ENCODE measurements at places on chromosomes 12 and 14. TPM values are rescaled to one million over a fixed set of nuclear protein-coding genes. Genes with fewer than 3 reads are reported as not detected.

OR6C70 gene
- total RNA-seq, result not detected

GRCh38 chr12:49233842-49234526, 30.9 kb upstream of the TUBA1C start:
- DNase-seq, result peak; percentile 37
- H3K27ac ChIP-seq, result peak overlapping the region; percentile 85
- peak overlapping the region; percentile 35 for H3K4me3 ChIP-seq
- no peaks in the 10 kb centered on the region for H3K4me1 ChIP-seq
- H3K27me3 ChIP-seq, result no peaks in the 10 kb centered on the region

LUM gene
- total RNA-seq, result 102 TPM

GRCh38 chr14:84959851-84960520, 570.0 kb upstream of the FLRT2 start:
- no peak for DNase-seq
- no peaks in the 10 kb centered on the region for H3K27me3 ChIP-seq
- no peaks in the 10 kb centered on the region for H3K36me3 ChIP-seq
- H3K27ac ChIP-seq, result no peak overlapping the region
- H3K4me1 ChIP-seq, result no peaks in the 10 kb centered on the region
- no peak overlapping the region for H3K4me3 ChIP-seq

- no peaks in the 10 kb centered on the region for H3K36me3 ChIP-seq
- no peaks in the 10 kb centered on the region for H3K27me3 ChIP-seq
- DNase-seq, result no peak
- no peak overlapping the region for H3K4me3 ChIP-seq
- no peak overlapping the region for H3K27ac ChIP-seq
Observed at GRCh38 chr14:30242744-30243143, 315.1 kb upstream of the PRKD1 start.

DNA sequence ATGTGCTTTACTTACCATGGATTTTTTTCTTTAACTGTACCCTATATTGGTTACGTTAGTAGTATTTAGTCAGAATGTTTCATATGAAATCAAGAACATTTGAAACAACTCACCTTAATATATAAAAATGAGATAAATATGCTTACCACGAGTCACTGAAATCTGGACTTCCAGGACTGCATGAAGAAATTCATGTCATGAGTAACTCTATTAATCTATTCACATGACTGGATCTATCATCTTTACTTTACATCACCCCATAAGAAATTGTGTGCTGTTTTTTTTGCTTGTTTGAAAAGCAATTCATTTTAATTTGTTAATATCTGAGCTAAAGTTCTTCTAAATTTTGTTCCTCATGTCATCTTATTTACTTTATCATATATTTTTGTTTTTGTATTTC, 5.2 kb downstream of the EPYC start:
- H3K4me3 ChIP-seq, result no peak overlapping the region
- DNase-seq, result no peak
- H3K36me3 ChIP-seq, result no peaks in the 10 kb centered on the region
- no peaks in the 10 kb centered on the region for H3K4me1 ChIP-seq
- H3K27me3 ChIP-seq, result no peaks in the 10 kb centered on the region
- no peak overlapping the region for H3K27ac ChIP-seq

CCDC38 gene
- total RNA-seq, result not detected

DNA sequence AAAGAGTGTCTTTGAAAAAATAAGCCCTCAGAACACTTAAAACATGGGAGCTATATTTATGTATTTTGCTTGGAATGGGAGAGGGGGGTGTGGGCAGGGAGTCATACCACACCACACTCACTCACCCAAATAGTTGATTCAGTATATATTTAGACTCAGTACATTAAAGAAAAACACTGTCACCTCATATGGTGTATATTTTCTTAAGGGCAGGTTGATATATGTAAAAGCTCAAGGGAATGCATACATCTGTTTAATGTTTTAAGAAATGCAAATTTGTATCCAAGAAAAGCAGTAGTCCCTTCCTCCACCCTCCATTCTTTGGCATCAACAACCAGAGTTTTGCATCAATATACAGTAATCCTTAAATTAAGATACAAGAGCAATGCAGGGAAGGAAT, 1.4 kb downstream of the NFYB start:
- peak overlapping the region; percentile 75 for H3K4me3 ChIP-seq
- no peak for DNase-seq
- no peaks in the 10 kb centered on the region for H3K4me1 ChIP-seq

DNA sequence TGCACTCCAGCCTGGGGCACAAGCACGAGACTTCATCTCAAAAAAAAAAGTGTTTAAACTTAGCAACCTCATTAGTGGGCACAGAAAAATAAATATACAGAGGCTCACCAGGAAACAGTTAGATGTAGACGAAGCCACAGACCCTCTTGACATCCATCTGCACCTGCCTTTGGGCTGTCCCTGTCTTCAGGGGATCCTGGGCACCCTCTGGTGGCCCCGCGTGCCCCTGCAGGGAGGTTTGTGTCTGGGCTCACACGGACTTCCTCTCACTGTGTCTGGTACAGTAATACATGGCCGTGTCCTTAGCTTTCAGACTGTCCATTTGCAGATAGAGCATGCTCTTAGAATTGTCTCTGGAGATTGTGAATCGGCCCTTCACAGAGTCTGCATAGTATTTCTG, 916.5 kb downstream of the TMEM121 start:
- no peak overlapping the region for H3K4me3 ChIP-seq
- no peaks in the 10 kb centered on the region for H3K27me3 ChIP-seq
- DNase-seq, result no peak
- no peaks in the 10 kb centered on the region for H3K4me1 ChIP-seq
- no peaks in the 10 kb centered on the region for H3K36me3 ChIP-seq

SSTR1 gene
- 8.5 TPM for total RNA-seq

DNA sequence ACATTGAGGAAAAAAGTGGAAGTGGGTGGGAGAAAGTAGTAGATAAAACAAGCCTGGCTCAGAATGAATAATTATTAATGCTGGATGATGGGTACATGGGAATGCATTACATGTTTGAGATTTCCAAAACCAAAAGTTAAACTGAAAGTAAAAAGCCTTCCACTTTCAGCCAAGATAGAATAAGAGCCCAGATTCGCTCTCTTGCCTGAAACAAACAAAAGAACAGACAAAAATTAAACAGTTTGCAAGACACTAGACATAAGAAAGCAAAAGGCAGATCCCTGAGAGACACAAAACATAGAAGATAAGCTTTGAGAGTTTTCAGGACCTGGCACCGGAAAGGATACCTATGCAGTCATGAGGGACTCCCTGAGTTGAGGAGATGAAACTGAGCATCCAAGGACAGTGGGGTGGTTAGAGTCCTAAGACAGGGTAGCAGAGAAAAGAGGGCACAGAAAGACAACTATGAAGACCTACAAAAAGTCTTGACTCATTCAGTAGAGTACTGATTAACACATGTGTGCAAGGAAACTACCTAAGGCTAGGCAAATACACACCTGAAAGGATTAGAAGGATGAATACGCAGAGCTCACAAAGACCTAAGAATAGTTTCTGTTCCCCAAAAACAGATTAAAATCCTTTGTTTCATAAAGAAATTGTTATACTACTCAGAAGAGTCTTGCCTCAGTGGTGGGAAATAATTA, 54.1 kb downstream of the CEP83 start:
- no peaks in the 10 kb centered on the region for H3K36me3 ChIP-seq
- H3K27ac ChIP-seq, result no peak overlapping the region
- H3K27me3 ChIP-seq, result no peaks in the 10 kb centered on the region
- H3K4me1 ChIP-seq, result no peaks in the 10 kb centered on the region
- no peak for DNase-seq
- H3K4me3 ChIP-seq, result no peak overlapping the region

GRCh38 chr14:101862711-101863110, 101.2 kb downstream of the PPP2R5C start:
- no peaks in the 10 kb centered on the region for H3K4me1 ChIP-seq
- H3K36me3 ChIP-seq, result no peaks in the 10 kb centered on the region
- no peak for DNase-seq
- H3K4me3 ChIP-seq, result no peak overlapping the region
- no peak overlapping the region for H3K27ac ChIP-seq

PZP gene
- 0.05 TPM for total RNA-seq

DNA sequence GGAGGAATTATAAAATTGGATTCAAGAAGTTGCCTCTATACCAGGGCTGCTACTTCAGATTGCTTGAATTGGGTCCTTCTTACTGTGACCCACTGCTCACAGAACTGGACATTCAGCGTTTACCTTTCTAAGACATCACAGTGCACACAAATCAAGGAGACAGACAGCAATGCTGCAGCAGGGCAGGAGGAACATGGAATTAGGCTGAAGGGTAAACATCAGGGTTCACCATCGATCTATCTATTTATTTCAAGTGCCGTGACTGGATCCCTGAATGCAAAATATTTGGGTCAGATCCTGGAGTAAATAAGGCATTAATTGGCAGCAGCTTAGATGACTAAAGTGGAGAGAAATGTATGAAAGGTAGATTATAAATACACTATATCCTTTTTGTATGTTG, 76.9 kb upstream of the HMGA2 start:
- no peaks in the 10 kb centered on the region for H3K36me3 ChIP-seq
- H3K4me3 ChIP-seq, result no peak overlapping the region
- H3K27me3 ChIP-seq, result peaks cover 5% of the 10 kb centered on the region
- no peaks in the 10 kb centered on the region for H3K4me1 ChIP-seq

DNA sequence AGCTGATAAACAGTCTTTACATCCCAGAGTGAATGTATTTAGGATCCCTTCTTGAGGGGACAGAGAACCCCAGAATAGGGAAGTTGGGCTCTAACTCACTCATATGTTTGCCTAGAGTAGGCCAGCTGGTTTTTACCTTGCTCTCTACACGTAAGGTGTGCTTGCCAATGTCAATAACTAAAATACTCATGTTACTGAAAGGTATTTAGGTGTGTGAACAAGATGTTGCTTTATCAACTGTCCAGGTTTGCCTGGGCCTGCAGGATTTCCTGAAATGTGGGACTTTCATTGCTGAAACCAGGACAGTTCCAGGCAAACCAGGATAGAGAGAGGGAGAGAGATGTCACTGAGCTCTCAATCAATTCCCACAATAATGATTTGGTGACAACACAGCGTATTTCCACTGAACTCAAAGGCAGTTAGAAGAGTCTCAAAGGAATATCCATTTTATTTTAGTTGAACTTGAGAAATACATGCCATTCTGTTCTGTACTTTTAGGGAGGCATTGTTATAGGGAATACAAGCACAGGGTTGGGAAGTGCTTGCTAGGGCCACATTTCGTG, 171.7 kb downstream of the NRXN3 start:
- DNase-seq, result no peak
- H3K27me3 ChIP-seq, result no peaks in the 10 kb centered on the region
- H3K4me3 ChIP-seq, result no peak overlapping the region

RTL1 gene
- total RNA-seq, result not detected

- no peaks in the 10 kb centered on the region for H3K27me3 ChIP-seq
- H3K4me1 ChIP-seq, result peaks cover 7% of the 10 kb centered on the region
- DNase-seq, result no peak
Observed at GRCh38 chr12:117188961-117189724, 1.1 kb downstream of the FBXO21 start.

GRCh38 chr14:92638266-92638665, 110.2 kb downstream of the LGMN start:
- no peaks in the 10 kb centered on the region for H3K4me1 ChIP-seq
- no peak for DNase-seq
- no peak overlapping the region for H3K4me3 ChIP-seq
- no peak overlapping the region for H3K27ac ChIP-seq

IL22 gene
- total RNA-seq, result not detected

ACVRL1 gene
- total RNA-seq, result 162 TPM

PKP2 gene
- total RNA-seq, result 130 TPM

CD4 gene
- 13.4 TPM for total RNA-seq

CHGA gene
- total RNA-seq, result 137 TPM

DNA sequence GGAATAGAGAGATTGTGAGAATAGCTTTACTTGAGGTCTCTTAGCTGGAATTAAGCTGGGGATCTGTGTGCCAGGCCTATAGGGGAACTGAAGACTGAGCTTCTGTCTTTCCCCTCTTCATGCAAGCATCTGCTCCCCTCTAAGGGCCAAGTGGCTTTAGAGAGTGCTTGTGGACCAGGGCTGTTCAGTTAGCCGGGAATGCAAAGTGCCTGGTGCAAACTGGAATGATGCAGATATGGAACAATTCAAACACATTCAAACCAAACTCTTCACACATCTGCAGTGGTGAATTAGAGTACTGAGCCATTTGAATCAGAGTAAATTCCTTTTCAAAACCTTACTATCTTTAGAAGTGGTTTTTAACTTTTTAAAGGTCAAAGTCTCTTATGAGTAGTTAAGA, 99.0 kb downstream of the LIN7A start:
- no peak overlapping the region for H3K4me3 ChIP-seq
- DNase-seq, result no peak
- no peaks in the 10 kb centered on the region for H3K4me1 ChIP-seq

GRCh38 chr12:120241561-120242274, 23.8 kb downstream of the PXN start:
- no peaks in the 10 kb centered on the region for H3K27me3 ChIP-seq
- H3K27ac ChIP-seq, result no peak overlapping the region
- DNase-seq, result no peak
- no peaks in the 10 kb centered on the region for H3K4me1 ChIP-seq

DNA sequence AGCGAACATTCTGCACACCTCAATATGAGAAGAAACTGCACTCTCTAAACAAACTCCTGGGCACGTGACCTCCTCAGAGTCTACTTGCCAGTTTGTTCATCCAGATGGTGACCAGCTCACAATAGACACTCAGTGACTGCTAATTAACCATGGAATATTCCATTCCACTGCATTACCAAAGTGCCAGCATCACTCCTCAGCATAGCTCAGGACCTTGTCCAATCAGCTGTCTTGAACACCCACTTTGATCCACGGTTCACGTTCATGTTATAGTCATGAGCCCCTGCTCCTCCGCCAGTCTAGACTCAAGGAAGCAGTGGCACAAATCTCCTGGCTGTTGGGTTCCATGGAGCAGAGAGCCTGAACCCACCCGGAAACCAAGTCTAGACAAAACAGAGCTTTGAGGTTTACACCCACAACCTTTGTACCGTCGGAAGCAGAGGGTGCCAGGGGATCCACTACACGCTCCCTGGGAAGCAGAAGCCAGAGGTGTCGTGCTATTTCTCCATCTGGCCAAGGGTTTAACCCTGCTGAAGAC, 285.3 kb downstream of the ZFP36L1 start:
- H3K4me1 ChIP-seq, result no peaks in the 10 kb centered on the region
- no peak for DNase-seq
- H3K4me3 ChIP-seq, result no peak overlapping the region
- H3K36me3 ChIP-seq, result no peaks in the 10 kb centered on the region

DNA sequence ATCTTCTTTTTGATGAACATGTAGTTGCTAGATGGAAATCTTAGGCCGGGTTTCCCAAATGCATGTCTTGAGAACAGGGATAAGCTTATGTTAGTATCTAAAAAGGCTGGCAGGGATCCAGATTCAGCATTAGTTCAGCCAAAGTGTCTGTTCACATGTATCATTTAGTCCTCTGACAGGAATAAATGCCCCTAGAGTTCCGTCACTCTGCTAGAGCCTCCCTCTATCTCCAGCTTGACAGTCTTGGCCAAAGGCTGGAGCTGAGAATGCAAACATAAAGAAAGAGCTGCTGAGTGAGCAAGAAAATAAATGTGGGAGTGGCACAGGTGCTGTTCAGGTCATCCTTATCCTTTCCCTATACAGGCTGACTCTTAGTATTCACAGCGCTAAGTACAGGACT, 13.8 kb upstream of the NELL2 start:
- no peaks in the 10 kb centered on the region for H3K27me3 ChIP-seq
- no peaks in the 10 kb centered on the region for H3K4me1 ChIP-seq
- no peaks in the 10 kb centered on the region for H3K36me3 ChIP-seq
- DNase-seq, result no peak

Data from colonic mucosa (tissue), 4 donors.